ENCODE measurements at places on chromosomes 12 and 14. TPM values are rescaled to one million over a fixed set of nuclear protein-coding genes. Genes with fewer than 3 reads are reported as not detected.

GRCh38 chr12:56220611-56221231 lies 1.0 kb downstream of the RNF41 start:
- H3K36me3 ChIP-seq, result peaks cover 3% of the 10 kb centered on the region
- peaks cover 44% of the 10 kb centered on the region for H3K4me1 ChIP-seq
- H3K27ac ChIP-seq, result peak overlapping the region; percentile 93
- no peaks in the 10 kb centered on the region for H3K27me3 ChIP-seq
- no peak for DNase-seq
- peak overlapping the region; percentile 90 for H3K4me3 ChIP-seq

- H3K27ac ChIP-seq, result no peak overlapping the region
- H3K4me3 ChIP-seq, result peak overlapping the region; percentile 40
- no peaks in the 10 kb centered on the region for H3K36me3 ChIP-seq
- peak; percentile 44 for DNase-seq
Observed at GRCh38 chr12:130281153-130281799, 56.4 kb upstream of the PIWIL1 start.

GRCh38 chr14:81221579-81222102 lies 882 bp upstream of the GTF2A1 start:
- H3K4me3 ChIP-seq, result peak overlapping the region; percentile 92
- peak overlapping the region; percentile 99 for H3K27ac ChIP-seq
- no peak for DNase-seq
- H3K4me1 ChIP-seq, result peaks cover 35% of the 10 kb centered on the region
- H3K27me3 ChIP-seq, result no peaks in the 10 kb centered on the region

DNA sequence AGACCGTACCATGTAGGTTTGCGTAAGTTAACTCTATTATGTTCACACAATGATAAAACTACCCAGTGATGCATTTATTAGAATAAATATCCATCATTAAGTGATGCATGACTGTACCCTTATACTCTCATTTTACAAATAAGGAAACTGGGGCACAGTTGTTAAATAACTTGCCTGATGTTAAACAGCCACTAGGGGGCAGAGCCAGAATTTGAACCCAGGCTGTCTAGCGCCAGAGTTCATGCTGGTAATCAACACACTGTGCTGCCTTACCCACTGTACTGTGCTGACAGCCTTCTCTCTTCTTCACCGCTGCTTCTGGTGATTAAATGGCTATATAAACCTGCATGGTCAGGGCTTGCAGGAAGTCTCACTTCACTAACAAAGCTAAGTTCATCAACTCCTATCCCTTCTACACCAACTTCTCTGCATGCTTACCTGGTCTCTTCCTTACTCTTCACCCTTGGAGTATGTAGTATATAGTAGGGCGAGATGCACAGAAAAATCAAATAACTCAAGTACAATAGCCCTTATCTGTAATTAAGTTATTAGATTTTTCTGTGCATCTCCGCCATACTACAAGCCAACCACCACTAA lies 43.6 kb upstream of the APPL2 start:
- peaks cover 4% of the 10 kb centered on the region for H3K4me1 ChIP-seq
- DNase-seq, result peak; percentile 67
- H3K27ac ChIP-seq, result no peak overlapping the region
- peaks cover 15% of the 10 kb centered on the region for H3K27me3 ChIP-seq
- H3K36me3 ChIP-seq, result no peaks in the 10 kb centered on the region

- H3K27ac ChIP-seq, result no peak overlapping the region
- H3K4me3 ChIP-seq, result no peak overlapping the region
- no peak for DNase-seq
- peaks cover 21% of the 10 kb centered on the region for H3K27me3 ChIP-seq
- H3K36me3 ChIP-seq, result no peaks in the 10 kb centered on the region
- H3K4me1 ChIP-seq, result no peaks in the 10 kb centered on the region
Observed at GRCh38 chr14:101097109-101097793, 193.7 kb upstream of the RTL1 start.

- no peak overlapping the region for H3K27ac ChIP-seq
- no peaks in the 10 kb centered on the region for H3K36me3 ChIP-seq
- H3K27me3 ChIP-seq, result no peaks in the 10 kb centered on the region
- DNase-seq, result no peak
- peaks cover 9% of the 10 kb centered on the region for H3K4me1 ChIP-seq
- no peak overlapping the region for H3K4me3 ChIP-seq
Observed at GRCh38 chr14:99322731-99323599, 51.0 kb upstream of the BCL11B start.

DNA sequence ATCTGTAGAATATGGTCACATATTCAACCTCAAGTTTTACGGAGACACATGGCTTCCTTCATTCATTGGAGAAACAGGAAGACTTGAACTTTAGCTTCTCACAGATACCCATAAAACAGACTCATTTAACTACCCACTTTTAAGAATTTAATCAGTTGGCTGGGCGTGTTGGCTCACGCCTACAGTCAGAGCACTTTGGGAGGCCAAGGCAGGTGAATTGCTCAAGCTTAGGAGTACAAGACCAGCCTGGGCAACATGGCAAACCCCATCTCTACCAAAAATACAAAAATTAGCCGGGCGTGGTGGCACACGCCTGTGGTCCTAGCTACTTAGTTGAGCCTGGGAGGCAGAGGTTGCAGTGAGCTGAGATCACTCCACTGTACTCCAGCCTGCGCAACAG lies 64.7 kb upstream of the STAC3 start:
- H3K4me3 ChIP-seq, result no peak overlapping the region
- H3K27ac ChIP-seq, result no peak overlapping the region
- H3K27me3 ChIP-seq, result no peaks in the 10 kb centered on the region
- no peak for DNase-seq
- H3K36me3 ChIP-seq, result peaks cover 2% of the 10 kb centered on the region

GRCh38 chr12:124147575-124147974 lies 147.3 kb upstream of the RFLNA start:
- no peak for DNase-seq
- peaks cover 5% of the 10 kb centered on the region for H3K27me3 ChIP-seq
- no peak overlapping the region for H3K27ac ChIP-seq
- H3K4me1 ChIP-seq, result no peaks in the 10 kb centered on the region
- no peak overlapping the region for H3K4me3 ChIP-seq

GRCh38 chr12:12480074-12480473 lies 82.6 kb downstream of the DUSP16 start:
- DNase-seq, result no peak
- no peaks in the 10 kb centered on the region for H3K27me3 ChIP-seq
- H3K4me1 ChIP-seq, result peaks cover 71% of the 10 kb centered on the region
- peaks cover 74% of the 10 kb centered on the region for H3K36me3 ChIP-seq
- H3K4me3 ChIP-seq, result no peak overlapping the region

- H3K4me1 ChIP-seq, result no peaks in the 10 kb centered on the region
- H3K27me3 ChIP-seq, result peaks cover 7% of the 10 kb centered on the region
- no peak overlapping the region for H3K4me3 ChIP-seq
- H3K36me3 ChIP-seq, result no peaks in the 10 kb centered on the region
- no peak overlapping the region for H3K27ac ChIP-seq
- DNase-seq, result no peak
Observed at GRCh38 chr12:52201451-52201839, 9.6 kb upstream of the KRT80 start.

Gene PRB2
- total RNA-seq, result not detected

Gene PTPN11
- total RNA-seq, result 79.2 TPM

Gene VASH1
- 2.1 TPM for total RNA-seq

Gene FLRT2
- not detected for total RNA-seq
